ENCODE measurements at places on chromosomes 3 and 15. TPM values are rescaled to one million over a fixed set of nuclear protein-coding genes. Genes with fewer than 3 reads are reported as not detected.

GRCh38 chr3:84224262-84224661 lies 734.5 kb upstream of the CADM2 start:
- DNase-seq: no peak

- DNase-seq: no peak
Measured at GRCh38 chr3:133023362-133023761, 14.8 kb upstream of the TMEM108 start.

GRCh38 chr3:33212406-33212805 lies 6.2 kb downstream of the SUSD5 start:
- DNase-seq: no peak

DNA sequence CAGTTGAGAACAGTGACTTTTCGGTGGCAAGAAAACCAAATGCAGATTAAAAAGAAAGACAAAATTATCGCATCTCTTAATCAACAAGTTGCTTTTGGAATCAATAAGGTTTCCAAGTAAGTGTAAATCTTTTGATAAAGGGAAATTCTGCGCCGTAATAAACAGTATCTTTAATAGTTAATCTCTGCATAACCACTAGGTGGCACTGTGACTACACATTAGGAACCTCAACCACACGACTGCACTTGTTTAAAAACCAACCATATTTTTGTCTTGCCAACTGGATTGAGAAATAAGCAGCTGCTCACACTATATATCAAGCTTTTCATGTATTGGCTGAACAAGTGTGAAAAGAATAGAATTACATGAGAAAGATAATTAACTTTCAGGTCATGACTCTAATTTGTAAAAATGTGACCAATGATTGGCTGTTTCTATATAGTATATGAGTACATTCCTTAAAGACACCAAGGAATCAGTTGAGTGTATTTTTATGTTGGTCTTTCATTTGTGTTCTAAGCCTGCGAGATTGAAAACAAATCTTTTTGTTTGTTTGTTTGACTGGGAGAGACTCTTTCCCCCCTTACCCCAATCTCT lies 72.7 kb downstream of the DZIP3 start:
- DNase-seq: peak; percentile 84

GRCh38 chr3:127849368-127849767 lies 27.1 kb upstream of the MGLL start:
- no peak for DNase-seq

DNA sequence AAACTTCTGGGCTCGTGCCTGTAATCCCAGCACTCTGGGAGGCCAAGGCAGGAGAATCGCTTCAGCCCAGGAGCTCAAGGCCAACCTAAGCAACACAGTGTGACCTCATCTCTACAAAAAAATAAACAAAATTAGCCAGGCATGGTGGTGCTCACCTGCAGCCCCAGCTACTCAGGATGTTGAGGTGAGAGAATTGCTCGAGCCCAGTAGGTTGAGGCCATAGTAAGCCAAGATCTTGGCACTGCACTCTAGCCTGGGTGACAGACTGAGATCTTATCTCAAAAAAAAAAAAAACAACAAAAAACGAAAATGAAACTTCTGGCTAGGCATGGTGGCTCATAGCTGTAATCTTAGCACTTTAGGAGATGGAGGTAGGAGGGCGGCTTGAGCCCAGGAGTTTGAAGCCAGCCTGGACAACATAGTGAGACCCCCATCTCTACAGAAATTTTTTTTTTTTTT lies 53.7 kb downstream of the PIK3CB start:
- DNase-seq: peak; percentile 79

- no peak for DNase-seq
Measured at GRCh38 chr3:142165194-142165593, 15.8 kb upstream of the TFDP2 start.

GRCh38 chr15:76147906-76148570 lies 88.3 kb downstream of the TMEM266 start:
- DNase-seq: no peak

- DNase-seq: no peak
Measured at GRCh38 chr15:49674370-49674769, 53.5 kb downstream of the DTWD1 start.

GRCh38 chr15:84925906-84926305 lies 41.4 kb downstream of the SLC28A1 start:
- DNase-seq: no peak

DNA sequence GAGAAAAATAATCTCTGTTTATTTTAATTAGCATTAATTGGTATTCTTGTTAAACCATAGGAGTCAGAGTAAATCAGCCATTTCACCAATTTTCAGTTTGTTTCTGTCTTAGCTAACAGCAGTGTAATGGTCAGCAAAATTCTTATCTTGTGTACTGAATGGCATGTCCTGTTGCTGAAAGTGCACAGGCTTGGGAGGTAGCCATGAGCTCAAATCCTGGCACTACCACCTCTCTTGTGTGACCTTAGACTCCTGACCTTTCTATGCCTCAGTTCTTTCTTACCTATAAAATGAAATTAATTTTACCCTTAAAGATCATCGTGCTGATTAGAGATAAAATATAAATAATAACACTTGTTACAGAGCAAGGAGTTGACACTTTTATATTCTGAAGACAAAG lies 35.8 kb downstream of the MLH1 start:
- no peak for DNase-seq

DNA sequence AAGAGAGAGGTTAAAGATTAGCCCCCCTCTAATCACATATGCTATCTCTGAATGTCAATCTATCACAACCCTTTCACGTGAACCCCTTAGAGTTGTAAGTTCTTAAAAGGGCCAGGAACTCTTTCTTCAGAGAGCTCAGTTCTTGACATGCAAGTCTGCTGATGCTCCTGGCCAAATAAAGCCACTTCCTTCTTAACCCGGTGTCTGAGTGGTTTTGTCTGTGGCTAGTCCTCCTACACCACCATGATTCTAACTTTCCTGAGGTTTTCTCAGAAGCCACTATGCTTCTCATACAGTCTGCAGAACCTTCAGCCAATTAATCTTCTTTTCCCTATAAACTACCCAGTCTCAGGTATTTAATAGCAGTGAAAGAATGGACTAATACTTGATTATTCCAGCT lies 231.1 kb upstream of the CNTN6 start:
- DNase-seq: no peak

GRCh38 chr3:120280566-120280965 lies 4.5 kb downstream of the GPR156 start:
- no peak for DNase-seq

- no peak for DNase-seq
Measured at GRCh38 chr3:58591517-58592510, 14.6 kb upstream of the FAM107A start.

DNA sequence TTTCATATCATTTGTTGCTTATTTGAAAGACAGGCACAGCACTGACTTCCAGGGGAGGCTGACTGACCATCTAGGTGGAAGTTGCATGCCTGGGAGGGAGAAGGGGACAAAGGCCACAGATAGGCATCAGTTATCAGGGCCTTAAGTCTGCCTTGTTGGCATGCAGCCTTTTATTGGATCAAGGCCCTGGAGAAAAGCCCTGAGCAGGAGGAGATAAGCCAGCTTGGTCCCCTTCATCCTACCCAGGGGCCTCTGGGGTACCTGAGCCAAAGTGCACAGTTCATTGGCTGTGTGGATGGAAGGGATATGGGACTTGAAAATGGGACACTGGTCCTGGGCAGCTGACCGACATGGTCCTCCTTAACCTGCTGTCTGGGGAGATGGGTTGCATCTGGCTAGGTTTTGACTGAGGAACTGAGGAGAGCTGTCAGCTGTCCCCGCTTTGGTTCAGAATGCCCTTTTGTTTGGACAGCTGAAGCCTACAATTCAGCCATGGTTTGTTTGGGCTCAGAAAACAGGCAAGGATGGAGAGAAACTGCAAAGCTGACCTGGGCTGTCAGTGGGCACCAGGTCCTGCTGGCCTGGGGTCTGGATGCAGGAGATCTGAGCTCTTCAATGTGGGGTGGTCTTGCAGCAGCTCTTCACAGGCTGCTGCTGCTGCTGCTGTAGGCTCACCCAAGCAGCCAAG lies 60.0 kb downstream of the FLNB start:
- no peak for DNase-seq

DNA sequence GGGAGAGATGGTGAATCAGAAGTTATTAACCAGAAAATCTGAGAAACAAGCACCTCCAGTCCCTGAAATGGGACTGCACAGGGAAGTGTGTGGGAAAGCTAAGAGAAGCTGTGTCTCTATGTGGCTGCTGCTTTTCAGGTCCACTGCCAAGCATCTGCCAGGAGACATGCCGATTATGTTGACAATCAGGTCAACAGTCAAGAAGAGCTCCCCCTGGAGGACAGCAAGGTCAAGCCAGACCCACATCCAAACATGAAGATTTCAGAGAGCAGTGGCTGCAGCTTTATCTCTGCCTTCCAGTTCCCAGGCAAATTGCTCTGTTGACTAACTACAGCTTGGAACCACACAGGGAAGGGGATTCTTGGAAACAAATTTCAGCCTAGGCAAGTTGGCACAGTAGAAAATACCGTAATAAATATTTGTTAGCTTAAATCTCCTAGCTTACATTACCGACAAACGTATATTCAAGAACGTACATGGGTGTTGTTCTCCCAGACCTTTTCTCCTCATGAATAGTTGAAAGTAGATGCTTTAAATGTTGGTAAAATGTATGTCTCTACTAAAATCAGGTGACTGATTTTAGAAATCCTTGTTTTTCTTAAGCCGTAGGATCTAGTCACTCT lies 394.5 kb upstream of the RARB start:
- DNase-seq: peak; percentile 32

GRCh38 chr15:29890336-29891095 lies 68.2 kb upstream of the TJP1 start:
- no peak for DNase-seq

- no peak for DNase-seq
Measured at GRCh38 chr15:68343579-68344225, 66.2 kb downstream of the FEM1B start.

GRCh38 chr3:66823009-66823397 lies 175.1 kb upstream of the KBTBD8 start:
- DNase-seq: no peak

GRCh38 chr15:83565553-83566159 lies 88.3 kb upstream of the ADAMTSL3 start:
- DNase-seq: peak; percentile 26

DNA sequence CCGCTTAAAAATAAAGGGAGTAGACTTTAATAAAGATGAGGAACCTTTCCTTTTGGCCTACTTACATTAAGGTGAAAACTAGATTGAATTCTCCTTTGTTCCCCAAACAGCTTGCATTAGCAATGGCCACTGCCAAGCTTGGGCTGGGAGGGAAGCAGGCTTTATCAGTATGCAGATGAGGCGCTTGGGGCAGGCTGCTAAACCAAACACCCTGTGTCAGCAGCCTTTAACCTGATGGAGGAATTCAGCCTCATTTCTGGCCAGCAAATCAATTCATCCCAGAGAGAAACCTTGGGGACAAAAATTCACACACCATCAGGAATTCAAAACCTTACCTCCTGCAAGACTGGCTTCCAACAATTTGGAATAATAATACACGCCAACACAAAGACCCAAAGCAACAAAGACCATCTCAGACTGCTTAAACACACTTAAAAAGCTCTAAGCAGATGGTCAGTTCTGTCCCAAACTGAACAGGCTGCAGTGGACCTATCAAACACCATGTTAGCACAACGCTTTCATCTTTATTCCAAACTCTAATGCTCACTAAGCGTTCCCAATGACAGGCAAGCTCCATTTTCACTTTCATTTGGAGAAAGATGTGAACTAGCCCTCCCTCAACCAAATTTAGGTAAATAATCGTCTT lies 255.1 kb upstream of the CMC1 start:
- DNase-seq: no peak

- no peak for DNase-seq
Measured at GRCh38 chr3:47849186-47849698, 46.3 kb downstream of the DHX30 start.

GRCh38 chr3:106140431-106140830 lies 271.6 kb upstream of the CBLB start:
- no peak for DNase-seq

DNA sequence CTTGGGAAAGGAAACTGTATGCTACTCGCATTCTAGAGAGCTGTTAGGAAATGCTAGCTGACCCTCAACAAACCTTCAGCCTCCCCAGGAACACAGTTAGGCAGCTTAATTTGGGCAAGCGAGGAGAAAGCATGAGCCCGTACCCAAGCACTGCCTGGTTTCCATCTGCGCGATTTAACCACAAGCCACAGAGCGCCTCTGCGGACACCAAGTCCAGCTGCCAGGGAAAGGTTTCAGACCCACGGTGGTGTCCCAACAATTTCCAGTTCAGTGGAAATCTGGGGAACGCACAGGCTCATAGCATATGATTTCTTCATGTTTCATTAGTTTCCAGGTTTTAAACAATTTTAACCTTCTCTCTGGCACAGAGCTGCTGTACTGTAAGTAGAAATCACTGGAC lies 617.6 kb downstream of the FHIT start:
- DNase-seq: no peak

DNA sequence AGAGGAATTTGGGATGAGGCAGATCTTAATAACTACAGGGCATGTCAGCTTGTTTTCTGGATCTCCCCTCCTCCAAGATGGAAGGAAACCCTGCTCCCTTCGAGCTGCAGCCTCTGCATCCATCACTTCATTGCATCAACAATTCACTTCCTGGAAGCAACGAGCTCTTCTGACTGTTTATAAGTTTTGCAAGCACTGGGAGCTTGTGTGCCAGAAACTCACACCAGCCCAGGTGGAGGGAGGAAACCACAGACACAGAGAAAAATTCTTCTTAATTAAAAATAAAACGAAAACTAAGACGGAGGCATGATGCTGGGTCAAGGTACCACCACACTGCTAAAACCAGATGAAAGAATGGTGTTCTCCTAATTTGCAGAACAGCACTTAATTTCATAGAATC lies 10.6 kb downstream of the LRIG1 start:
- no peak for DNase-seq

DNA sequence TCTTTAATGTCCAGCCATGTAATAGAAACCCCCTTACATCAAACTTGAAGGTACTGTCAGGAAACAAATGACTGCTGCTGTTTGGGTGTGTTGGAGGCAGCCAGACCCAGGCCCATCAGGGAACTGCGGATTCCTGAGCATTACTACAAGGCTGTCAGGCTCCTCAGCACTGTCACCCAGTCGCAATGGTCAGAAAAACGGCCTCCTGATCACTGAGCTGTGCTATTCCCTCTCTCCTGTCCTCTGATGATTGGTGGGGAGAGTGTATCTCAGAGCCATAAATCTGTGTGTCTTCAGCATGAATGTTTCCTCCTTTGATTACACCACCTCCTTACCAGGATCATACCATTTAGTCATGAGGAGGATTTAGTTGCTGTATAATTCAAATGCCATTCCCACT lies 135.2 kb upstream of the GADL1 start:
- DNase-seq: no peak

GRCh38 chr3:56025326-56025725 lies 442.9 kb downstream of the ERC2 start:
- DNase-seq: no peak

- DNase-seq: no peak
Measured at GRCh38 chr3:104514776-104515175, 851.9 kb upstream of the ALCAM start.

STRA6 gene
- total RNA-seq: under 0.01 TPM

SETMAR gene
- total RNA-seq: 23.4 TPM

PLSCR4 gene
- total RNA-seq: 10.0 TPM

HERC2 gene
- total RNA-seq: 77.3 TPM

IQCF5 gene
- total RNA-seq: 0.27 TPM

HDC gene
- total RNA-seq: 66.8 TPM

GOLGA8K gene
- total RNA-seq: 1.9 TPM

CLDN11 gene
- not detected for total RNA-seq

CEMIP gene
- under 0.01 TPM for total RNA-seq

CPNE9 gene
- 0.81 TPM for total RNA-seq

SYNPR gene
- total RNA-seq: under 0.01 TPM

GOLGA8S gene
- total RNA-seq: 0.27 TPM

PIERCE2 gene
- 0.54 TPM for total RNA-seq

AP3B2 gene
- 0.54 TPM for total RNA-seq

MGLL gene
- 52.2 TPM for total RNA-seq

All from hematopoietic multipotent progenitor cell (in vitro differentiated cells).